ENCODE measurements at places on chromosomes 2 and 18.
A peak's percentile ranks its signal among the peaks of the same experiment; 100 is the strongest.

DNA sequence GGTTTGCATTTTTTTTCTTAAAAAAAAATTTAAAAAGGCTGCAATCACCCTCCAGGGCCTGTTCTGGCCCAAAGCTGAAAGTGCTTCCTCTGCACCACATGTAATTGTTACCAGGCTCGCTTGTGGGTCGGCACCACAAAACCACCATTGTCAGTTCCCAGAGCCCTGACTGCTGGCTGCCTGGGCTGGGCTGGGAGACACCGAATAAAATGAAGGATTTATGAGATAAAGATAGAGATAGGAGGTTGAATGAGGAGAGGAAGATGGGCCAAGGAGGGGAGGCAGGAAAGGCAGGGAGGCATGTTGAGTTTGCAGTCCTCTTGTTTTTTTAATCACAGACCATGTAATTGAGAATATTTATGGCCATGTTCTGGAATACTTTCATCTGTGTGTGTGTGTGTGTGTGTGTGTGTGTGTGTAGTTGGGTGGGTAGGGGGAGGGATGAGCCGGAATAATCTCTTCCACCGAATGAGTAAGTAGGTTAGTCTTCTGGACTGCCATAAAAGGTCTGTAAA lies 14.7 kb downstream of the NRP2 start:
- no peak overlapping the region for H3K27ac ChIP-seq
- H3K4me3 ChIP-seq: no peak overlapping the region
- no peak for DNase-seq
- H3K4me1 ChIP-seq: no peaks in the 10 kb centered on the region

DNA sequence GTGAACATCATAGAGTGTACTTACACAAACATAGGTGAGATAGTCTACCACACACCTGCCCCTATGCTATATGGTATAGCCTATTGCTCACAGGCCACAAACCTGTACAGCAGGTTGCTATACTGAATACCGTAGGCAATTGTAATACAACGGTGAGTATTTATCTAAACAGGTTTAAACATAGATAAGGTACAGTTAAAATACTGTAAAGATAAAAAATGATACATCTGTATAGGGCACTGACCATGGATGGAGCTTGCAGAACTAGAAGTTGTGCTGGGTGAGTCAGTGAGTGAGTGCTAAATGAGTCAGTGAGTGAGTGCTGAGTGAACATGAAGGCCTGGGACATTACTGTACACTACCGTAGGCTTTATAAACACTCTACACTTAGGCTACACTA lies 267.0 kb upstream of the HS6ST1 start:
- H3K36me3 ChIP-seq: no peaks in the 10 kb centered on the region
- H3K27ac ChIP-seq: no peak overlapping the region
- H3K4me1 ChIP-seq: no peaks in the 10 kb centered on the region
- no peaks in the 10 kb centered on the region for H3K27me3 ChIP-seq
- no peak overlapping the region for H3K4me3 ChIP-seq
- DNase-seq: no peak

DNA sequence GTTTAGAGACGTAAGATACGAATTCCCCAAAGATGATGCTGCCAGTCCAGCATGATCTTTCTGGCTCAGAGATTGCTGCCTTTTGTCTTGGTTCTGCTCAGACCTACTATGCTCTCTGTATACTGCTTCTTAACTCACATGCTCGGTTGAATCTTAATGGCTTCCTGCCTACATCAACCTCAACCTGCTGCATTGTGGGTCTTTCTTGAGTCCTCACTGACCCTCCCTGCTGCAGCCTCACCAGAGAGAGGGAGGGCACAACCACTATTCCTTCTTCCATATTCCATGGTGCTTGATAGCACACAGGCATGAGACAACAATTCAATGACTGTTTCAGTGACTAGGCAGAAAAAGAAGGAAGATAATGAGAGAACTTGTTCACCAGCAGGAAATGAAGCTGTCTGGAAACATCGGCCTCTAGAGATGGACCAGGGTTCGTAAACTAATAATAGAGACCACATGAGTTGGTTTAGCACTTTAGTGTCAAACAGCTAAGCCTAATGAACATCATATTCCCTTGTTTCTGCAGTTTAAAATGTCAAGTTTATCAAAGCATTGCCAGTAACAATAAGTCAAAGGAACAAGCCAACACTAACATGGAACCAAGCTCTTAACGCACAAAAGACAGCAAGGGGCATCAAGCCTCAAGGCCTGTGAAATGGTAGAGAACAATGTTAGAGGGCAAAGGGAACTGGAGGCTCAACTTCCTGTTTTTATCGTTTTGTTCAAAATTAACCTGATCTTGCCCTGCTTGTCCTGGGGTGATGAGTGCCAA lies 333.9 kb downstream of the PDE11A start:
- no peak overlapping the region for H3K27ac ChIP-seq
- no peak overlapping the region for H3K4me3 ChIP-seq
- H3K27me3 ChIP-seq: peaks cover 6% of the 10 kb centered on the region
- DNase-seq: no peak
- no peaks in the 10 kb centered on the region for H3K36me3 ChIP-seq

- H3K4me3 ChIP-seq: no peak overlapping the region
- no peaks in the 10 kb centered on the region for H3K4me1 ChIP-seq
- no peak for DNase-seq
- H3K36me3 ChIP-seq: no peaks in the 10 kb centered on the region
- no peak overlapping the region for H3K27ac ChIP-seq
Observed at GRCh38 chr2:227191367-227191766, 26.9 kb downstream of the COL4A3 start.

DNA sequence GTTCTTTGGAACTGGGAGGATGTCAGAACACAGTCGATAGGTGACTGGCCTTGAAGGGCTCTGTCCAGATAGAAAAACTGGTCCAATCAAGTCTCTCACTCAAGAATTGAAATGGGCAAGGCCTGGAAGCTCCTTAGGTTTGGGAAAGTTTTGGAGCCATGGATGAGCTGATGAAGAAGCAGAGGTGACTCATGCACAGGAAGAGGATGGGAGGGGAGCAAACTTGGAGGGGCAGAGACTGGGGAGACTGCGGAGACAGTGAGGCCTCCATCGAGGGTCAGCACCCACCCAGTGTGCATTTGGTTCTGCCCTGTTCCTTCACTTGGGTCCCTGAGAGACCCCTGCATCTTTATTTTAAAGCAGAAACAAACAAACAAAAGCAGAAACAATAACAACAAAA lies 41.1 kb downstream of the SOWAHC start:
- H3K27ac ChIP-seq: no peak overlapping the region
- H3K4me1 ChIP-seq: no peaks in the 10 kb centered on the region
- H3K27me3 ChIP-seq: peaks cover 2% of the 10 kb centered on the region
- no peak for DNase-seq
- no peak overlapping the region for H3K4me3 ChIP-seq

GRCh38 chr2:20052861-20053281 lies 1.4 kb upstream of the LAPTM4A start:
- H3K4me1 ChIP-seq: peaks cover 32% of the 10 kb centered on the region
- H3K27ac ChIP-seq: no peak overlapping the region
- H3K27me3 ChIP-seq: peaks cover 28% of the 10 kb centered on the region
- no peaks in the 10 kb centered on the region for H3K36me3 ChIP-seq
- no peak for DNase-seq
- H3K4me3 ChIP-seq: peak overlapping the region; percentile 94

All from CD4-positive, CD25-positive, alpha-beta regulatory T cell (primary cell).